Stimulated activated CD8-positive, alpha-beta memory T cell treated with anti-CD3 and anti-CD28 coated beads, Interleukin-2, amount 100 ng/mL, for 1 hour (primary cell): ENCODE measurements at places on chromosomes 5 and 9.

GRCh38 chr9:89225587-89225986, 47.0 kb upstream of the SHC3 start:
- DNase-seq = no peak

DNA sequence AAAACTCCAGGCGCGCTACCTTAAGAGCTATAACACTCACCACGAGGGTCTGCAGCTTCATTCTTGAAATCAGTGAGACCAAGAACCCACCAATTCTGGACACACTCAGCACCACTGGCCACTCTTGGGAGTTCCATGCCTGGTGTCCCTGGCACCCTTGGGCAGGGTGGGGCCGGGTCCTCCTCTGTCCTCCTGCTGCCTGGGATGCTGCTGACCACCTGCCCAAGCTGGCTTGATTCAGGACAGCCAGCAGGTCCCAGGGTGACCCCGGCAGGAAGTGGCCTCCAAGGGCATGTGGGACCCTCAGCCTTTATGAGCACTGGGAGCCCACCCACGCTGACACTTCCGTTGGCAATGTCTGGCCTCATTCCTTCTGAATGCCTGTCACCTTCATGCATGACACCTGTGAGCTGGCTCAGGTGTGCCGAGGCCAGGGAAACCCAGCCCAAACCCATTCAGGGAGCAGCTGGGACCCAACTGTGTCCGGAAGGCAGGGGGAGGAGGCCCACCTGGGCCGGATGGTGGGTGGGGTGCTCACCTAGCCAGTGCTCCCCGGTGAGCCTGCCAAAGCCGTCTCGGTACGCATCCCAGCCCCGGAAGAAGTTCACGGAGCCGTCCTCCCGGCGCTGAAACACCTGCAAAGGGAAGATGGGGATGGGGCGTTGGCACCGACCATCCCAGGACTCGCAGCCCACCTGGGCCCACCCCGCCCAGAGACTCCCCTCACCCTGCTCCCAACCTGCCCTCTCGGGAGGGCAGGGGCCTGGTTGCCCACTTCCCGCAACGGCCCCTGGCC, 14.8 kb upstream of the QRFP start:
- no peak for DNase-seq

GRCh38 chr9:129783516-129784361, 19.2 kb upstream of the TOR1B start:
- DNase-seq = peak; percentile 46

DNA sequence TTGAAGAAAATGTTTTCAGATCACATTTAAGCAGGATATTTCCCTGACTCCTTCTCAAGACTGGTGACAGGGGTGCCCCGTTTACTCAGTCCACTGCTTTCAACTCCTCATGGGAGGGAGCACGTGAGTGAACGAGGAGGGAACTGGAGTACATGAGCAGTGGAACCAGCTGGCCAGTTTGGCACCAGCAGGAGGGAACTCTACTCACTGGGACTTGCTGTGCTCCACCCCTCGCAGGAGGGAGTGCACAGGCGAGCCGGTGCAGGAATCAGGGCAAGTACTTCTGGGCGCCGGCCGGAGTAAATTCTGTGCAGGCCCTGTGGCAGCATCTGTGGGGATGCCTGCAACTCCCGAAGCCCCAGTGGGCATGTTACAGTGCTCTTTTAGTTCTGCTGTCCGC, 1941.1 kb upstream of the C9orf72 start:
- no peak for DNase-seq

GRCh38 chr5:136730426-136730825, 365.1 kb upstream of the TRPC7 start:
- no peak for DNase-seq

GRCh38 chr9:14356351-14357265, 42.7 kb upstream of the NFIB start:
- no peak for DNase-seq

GRCh38 chr9:37870799-37871176, 33.1 kb downstream of the SLC25A51 start:
- DNase-seq = no peak

DNA sequence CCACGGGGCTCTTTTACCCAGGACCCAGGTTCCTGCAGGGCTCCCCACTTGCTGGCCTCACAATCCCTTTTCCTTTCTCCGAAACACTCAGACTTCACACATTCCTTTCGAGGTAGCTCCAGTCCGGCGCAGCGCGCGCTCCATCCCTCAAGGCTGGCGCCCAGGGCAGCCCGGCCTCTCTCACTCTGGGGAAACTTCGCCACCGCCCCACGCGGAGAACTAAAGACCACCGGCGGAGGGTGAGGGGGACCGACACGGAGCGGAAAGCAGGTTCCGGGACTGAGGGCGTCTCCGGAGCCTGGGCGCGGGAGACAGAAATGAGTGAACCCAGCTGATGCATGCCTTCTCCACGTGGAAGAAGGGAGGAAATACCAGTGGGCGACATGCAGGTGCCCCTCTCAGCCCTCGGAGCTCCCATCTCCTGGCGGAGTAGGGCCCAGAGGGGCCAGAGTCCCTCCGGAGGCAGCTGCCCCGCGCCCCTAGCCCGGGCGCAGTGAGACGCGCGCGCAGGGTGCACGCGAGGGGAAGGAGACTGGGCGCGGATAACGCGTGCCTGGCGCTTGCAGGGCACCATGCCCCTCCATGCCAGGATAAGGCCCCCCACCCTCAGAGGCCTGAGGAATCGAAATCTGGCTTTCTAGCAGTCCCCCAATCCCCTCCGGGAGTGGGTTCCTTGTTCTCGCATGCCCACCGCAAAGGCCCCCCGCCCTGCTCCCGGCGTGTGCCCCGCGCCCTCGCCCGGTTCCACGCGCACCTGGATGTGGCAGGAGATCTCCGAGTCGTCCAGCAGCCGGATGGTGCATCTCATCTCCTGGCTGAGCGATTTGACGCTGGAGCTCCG, 650 bp downstream of the FRMD3 start:
- no peak for DNase-seq

GRCh38 chr9:89920951-89921350, 316.1 kb downstream of the GADD45G start:
- no peak for DNase-seq

- DNase-seq = no peak
These were observed 577 bp downstream of the AP3S1 start for GRCh38 chr5:115842089-115842935.

DNA sequence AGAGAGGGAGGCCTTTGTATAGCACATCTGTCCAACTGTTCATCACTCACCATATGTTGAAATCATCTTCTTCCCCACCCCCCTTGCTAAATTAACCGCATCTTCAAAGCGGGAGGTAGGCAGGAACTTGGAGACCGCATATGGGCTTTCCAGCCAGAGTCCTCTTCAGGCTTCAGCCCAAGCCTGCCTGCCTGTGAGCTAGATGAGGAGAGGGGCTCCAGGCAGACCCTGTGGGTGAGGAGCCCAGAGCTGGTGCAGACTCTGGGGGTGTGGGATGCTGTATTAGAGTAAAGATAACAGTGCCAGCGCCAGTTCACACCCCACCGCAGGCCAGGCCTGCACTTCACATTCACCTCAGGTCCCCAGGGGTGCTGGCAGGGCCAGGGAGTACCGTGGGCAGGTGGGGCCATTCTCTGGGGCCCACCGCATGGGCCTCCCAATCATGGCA, 16.2 kb downstream of the PRRC2B start:
- DNase-seq = no peak

- DNase-seq = no peak
These were observed 667.2 kb downstream of the BRINP1 start for GRCh38 chr9:118701985-118702384.

DNA sequence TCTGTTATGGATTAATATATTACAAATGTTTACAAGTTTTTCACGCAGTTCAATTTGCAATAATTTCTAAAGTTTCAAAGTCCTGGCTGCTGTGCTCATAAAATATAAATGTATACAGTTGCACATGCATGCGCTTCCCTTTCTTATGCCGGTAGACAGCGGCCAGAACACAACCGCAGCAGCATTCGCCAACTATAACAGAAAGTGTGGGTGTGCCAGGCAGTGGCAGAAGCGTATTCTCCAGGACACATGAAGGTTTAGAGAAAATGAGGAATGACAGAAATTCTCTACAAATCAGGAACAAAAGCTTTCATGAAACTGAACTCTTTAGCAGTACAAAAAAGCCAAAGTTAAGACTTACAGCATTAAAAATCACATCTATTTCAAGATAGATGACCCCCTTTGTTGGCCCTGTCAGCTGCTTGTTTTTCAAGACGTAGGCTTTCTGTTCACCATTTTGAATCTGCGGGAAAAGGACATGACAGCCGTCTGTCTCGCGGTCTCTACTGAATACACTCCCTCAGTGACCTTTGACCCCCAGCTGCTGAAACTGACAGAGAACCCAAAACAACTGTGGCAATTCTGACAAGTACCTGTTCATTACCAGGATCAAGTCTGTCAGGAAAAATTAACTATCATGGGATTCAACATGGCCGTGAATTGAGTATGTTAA, 252.2 kb downstream of the SLF1 start:
- DNase-seq = no peak

GRCh38 chr9:15724016-15724415, 171.2 kb downstream of the CCDC171 start:
- DNase-seq = no peak

- no peak for DNase-seq
These were observed 5.0 kb downstream of the STC2 start for GRCh38 chr5:173323106-173323798.

- DNase-seq = no peak
These were observed 34.2 kb upstream of the STRBP start for GRCh38 chr9:123302348-123303214.

- DNase-seq = no peak
These were observed 4.9 kb downstream of the HSPB3 start for GRCh38 chr5:54460181-54460919.

GRCh38 chr5:440401-441201, 2.4 kb upstream of the EXOC3 start:
- DNase-seq = no peak

DNA sequence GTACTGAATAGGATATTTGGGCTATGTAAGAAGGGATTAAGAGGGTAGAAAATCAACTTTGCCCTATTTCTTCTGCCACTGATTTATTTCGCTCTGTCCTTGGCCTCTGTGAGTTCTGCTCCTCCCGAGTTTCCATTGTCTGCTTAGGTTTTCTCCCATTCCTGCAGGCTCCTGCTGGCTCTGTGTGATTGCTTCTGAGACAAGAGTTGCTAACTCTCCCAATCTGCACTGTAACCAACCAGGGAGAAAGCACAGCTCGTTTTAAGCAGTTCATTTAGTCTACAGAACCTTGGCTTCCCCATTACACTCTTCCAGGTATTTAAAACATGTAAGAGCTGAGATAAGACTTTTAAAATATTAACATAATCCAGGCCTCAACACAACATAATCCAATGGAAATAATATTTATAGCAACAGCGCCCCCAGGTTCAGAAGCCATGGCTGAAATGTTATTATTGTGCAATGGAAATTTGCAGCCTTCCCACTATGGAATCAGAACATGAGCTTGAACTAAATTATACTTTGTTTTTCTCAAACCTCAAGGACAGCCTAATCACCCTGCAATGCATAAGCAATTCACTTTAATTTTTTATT, 203.5 kb downstream of the ERCC6L2 start:
- DNase-seq = no peak

DNA sequence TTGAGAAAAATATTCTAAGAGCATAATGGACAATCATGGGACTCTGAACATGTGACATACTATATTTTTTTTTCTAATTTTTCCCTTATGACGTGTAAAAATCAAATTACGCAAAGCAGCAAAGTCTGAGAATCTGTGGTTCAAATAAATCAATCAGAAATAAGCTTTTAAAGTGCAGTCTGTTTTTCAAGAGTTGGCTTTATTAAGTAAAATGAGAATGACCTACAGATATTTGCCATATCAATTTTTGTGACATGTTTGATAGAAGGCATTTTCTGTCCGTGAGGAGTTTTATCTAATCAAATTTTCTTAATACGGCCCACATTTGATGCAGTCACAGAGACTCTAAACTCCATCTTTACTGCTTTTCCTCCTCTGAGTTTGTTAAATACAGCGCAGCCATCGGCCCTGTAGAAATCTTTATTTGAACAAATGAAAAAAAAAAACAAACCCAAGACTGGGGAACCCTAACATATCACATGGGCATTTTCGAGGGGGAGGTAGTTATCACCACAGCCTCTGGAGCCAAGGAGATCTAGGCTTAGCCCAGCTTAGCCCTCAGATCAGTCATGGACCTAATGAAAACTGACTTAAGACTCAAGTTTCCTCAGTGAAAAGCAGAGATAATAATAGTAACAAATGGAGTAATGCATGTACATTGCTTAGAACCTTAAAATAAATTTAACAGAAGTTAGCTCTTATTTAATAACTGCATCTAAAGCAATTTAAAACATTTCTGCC, 263.6 kb upstream of the C9orf72 start:
- DNase-seq = no peak

GRCh38 chr9:113955076-113955752, 79.1 kb downstream of the ZNF618 start:
- no peak for DNase-seq

DNA sequence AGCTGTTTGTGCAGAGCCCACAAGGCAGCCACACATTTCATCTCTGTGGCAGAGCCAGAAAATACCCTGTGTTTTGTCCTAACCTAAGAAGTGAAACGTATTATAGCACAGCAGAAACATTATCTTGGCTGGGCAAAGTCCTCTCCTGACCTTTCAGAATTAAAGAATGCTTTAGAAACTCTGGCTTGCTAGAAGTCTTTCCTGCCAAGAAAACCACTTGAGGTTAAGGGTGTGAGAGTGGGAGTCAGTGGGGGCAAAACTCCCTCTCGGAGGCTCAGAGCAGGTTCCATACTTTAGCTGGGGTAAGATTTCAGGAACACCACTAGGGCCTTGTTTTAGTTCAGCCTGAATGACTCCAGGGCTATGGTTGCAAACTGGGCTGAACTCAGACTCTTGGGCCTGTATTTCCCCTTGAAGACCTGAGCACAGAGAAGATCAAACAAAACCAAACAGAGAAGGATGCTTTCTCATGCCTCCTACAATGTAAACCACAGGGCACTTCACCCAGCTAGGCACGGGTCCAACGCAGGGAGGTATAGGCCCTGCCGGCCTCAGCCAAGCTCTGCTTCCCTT, 48.0 kb downstream of the ZNF366 start:
- no peak for DNase-seq

GRCh38 chr5:610011-610743, 2.0 kb upstream of the CEP72 start:
- DNase-seq = no peak

- DNase-seq = no peak
These were observed 106.5 kb downstream of the BNC2 start for GRCh38 chr9:16763946-16764345.

DNA sequence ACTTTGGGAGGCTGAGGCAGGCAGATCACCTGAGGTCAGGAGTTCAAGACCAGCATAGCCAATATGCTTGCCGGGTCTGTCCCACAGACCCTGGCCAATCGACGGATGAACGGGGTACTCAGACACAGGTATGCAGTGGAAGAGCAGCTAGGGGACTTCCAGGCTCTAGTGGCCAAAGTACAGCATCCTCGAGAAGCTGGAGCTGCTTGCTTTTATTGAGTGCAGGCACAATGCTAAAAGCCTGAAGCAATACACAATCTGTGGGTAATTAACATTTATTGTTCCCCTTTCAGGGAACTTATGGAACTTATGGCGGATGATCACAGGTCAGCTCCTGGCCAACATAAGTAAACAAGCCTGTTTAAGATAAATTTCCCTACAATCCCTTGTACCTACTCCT, 32.8 kb upstream of the SEMA4D start:
- no peak for DNase-seq
